Effector memory CD4-positive, alpha-beta T cell (primary cell): ENCODE measurements at places on chromosomes 1 and 21.

DNA sequence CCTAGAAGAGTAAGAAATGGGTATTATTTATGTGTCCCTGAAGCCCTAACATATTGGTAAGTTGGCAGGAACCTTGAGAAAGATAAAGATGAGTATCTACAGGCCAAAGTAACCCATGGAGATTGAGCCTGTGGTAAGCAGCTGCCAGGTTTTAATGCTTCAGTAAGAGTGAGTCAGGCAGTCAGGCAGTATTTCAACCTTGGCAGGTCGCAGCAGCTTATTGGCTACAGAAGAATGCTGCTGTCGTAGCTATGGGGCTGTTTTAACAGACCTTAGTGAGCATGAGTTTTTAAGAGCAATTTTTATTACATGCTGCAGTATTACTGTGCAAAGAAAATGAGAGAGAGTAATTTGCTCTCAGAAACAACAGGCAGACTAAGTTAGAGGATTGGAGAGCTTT, 10.3 kb upstream of the SLC30A10 start:
- no peak for DNase-seq

DNA sequence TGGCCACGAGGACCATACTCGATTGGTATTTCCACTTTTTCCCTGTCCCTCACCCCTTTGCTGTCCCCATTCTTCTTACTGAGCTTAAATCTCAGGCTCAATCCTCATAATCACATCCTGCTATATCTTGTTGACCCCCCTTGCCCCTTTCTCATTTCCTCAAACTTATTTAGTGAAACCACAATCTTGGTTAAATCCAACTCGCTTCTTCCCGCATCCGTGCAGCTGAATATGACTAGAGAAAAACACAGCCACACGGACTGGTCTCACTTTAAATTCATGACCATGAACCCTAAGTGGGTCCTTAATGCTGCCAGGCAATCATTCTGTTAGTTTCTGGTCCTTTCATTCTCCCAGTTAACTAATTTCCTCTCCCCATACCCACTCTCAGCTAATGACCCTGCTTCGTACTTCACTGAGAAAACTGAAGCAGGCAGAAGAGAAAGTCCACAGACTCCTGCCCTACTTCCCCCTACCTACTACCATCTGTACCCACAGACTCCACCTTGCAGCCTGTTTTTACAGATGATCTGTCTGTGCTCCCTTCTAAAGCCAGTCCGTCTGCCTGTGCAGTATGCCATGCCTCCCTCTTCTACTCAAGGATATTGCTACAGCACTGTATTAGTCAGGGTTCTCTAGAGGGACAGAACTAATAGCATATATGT, 96.8 kb upstream of the LMO4 start:
- no peak for DNase-seq

DNA sequence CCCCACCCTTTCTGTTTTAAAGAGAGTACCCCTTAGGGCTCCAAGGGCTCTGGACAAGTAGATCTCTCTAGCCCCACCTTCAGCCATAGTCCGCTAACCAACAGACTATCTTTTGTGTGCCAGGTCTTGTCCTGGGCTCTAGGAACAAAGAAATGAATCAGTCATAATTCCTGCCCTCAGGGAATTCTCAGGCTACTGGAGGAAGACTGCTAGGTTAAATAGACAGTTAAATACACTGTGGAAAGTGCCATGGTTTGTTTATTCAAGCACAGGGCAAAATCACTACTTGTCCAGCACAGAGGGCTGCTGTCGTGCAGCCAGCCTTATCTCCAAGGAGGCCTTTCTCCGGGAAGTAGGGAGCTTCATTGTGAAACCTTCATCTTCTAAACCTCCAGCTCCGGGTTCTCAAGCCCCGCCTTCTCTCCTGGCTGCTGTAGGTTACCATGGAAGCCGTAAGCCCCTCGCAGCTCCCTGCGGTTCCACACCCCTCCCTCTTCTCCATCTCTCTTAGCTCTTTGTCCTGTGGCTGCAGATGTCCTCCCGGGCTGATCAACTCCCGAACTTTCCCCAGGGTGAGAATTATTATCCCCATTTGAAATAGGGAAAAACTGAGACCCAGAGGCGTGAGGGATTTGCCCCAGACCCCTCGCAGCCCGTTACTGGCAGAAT, 29.8 kb downstream of the SHISAL2A start:
- DNase-seq, result no peak

GRCh38 chr1:202160377-202160940, at the start of gene PTPN7:
Gene PTPN7 (minus strand): TSS chr1:202160602. CDS start chr1:202159402, 1,200 bp downstream.
- DNase-seq, result peak; percentile 59

GRCh38 chr1:5757187-5757805, 234.9 kb downstream of the NPHP4 start:
- no peak for DNase-seq

- DNase-seq, result no peak
Measured at GRCh38 chr1:78045926-78046778, at the start of gene GIPC2. Gene GIPC2 (plus strand): TSS chr1:78045966. CDS start chr1:78046095, 129 bp downstream.

DNA sequence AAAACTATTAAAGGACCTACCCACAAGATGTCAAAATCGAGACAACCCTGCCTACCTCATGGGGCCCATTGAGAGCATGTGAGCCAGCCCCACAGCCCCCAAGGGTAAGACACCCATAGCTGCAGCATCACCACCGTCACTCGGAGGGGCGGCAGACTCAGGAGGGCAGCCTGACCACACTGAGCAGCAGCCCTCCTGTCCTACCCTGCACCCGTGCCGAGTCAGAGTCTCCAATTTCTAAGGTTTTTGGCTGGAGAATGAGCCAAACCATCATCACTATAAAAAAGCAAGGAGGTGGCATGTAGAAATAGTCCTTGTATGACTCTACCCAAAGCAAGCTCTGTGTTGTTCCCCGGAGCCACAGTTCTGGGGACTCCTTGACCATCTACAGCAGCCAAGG, 94.7 kb downstream of the SSBP3 start:
- DNase-seq, result no peak

DNA sequence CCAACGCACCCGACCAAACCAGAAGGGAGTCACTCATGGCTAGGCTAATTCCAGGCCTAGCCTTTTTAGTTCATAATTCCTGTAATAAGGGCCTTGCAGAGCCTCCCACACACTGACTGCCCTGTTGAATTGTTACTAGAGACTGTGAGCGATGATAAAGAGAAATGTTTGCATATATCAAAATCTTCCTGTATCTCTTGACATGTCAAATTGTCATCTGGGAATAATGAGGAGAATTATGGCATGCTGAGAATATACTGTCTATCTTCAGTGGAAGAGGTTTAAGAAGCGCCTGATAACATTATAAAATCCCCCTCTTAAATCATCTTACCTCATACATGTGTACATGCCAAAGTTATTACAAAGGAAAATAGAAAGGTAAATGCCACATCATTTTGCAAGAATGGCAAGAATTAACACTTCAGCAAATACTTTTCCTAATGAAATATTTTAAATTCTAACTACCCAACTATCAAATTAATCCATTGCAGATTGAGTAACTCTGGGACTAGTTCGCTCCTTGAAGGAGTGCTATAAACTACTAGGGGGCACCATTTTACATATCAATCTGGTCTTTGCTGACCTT, 144.1 kb downstream of the CENPF start:
- no peak for DNase-seq

DNA sequence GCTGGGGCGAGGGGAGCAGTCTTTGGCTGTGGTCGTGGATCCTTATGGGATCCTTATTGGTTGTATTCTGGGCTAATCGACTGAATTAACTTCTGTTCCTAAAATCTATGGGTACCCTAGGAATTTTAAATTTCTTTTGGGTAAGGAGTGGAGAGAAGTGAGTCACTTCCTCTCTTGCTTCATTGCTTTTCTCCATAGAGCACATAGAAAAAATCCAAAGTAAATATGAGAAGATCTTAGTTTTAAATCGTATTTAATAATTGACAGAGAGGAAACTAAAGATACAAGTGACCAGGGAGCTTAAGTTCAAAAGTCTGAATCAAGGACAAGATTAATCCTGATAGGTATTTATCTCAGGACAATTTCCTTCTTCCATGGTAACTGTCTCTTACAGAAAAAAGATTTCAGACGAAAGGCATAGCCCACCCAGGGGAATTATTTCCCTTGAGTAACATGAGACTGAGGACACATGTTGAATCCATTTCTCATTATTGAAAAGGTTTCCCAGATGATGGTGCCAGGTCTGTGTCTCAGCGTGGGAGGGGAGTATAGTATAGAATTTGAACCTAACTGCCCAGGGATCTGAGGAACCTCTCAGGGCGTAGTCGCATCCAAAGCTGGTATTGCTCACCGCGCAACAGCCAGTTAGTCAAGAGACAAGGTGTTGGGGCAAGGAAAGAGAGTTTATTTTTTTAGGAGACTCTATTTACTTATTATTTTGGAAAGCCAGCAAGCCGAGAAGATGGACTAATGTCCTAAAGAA, 28.7 kb upstream of the FASLG start:
- no peak for DNase-seq

- DNase-seq, result no peak
Measured at GRCh38 chr1:187759825-187760333, 931.1 kb downstream of the PLA2G4A start.

DNA sequence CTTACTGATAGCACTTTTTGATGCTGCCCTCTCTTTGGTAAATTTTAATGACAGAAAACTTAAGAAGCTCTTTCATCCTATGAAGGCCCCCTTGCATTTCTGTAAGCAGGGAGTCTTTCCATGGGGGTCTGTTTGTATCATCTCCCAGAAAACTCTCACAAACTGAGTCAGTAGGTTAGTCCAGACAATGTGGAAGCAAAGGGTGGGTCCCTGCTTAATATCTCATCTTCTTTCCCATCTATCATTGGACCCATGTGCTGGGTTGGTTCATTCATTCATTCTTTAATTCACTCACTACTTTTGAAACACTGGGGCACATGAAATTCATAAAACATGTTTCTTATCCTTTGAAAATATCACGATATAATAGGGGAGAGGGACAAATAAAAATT, 164.3 kb downstream of the NTMT2 start:
- no peak for DNase-seq

DNA sequence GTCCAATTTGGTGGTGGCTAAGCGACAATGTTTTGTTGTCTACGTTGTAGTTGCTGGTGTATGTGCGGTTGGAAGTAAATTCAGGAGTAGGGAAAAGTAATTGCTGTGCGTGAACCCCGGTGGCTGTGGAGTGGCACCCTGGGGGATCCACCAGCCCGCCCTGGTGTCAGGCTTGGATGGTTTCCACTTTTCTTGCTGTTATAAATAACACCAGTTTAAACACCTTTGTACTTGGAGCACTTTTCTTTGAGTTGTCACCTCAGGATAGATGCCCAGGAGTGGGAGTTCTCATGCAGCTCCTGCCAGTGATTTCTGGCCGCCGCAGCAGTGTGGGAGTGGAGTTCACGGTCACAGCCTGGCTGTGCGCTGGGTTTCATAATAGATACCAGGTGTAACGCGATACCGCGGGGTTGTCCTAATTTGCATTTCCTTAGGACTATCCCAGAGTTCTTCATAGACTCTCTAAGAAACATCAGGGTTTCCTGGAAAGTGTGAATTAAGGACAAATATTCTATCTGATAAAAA, 12.8 kb upstream of the TMEM200B start:
- DNase-seq, result no peak

DNA sequence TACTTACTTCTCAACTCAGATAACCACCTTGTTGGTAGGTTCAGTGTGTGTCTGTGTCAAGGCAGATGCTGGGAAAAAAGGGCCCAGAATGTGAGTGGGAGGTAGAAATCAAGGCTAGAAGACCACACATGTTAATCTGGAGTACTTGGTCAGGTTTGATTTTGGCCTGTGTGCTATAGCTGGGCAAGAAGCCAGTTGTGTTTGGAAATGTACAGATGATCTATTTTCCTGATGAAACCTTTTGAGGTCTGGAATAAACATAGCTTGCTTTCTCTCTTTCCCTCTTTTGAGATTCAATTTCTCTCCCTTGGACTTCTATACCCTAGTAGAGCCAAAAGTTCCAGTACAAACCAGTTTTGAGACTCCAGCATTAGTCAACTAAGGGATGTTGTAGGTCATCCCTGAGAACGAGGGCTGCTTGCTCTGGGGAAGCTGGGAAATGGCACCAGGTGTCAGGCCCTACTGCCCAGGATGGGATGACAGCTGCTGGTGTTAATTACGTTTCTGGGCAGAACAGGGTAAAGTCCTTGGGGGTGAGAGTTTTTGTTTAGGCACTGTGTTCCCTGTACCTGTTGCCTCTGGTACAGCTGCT, 15.8 kb downstream of the MAPKAPK2 start:
- no peak for DNase-seq

GRCh38 chr1:63555480-63555879, 32.2 kb downstream of the EFCAB7 start:
- DNase-seq, result no peak

- DNase-seq, result no peak
Measured at GRCh38 chr1:205920861-205921569, 22.2 kb downstream of the SLC26A9 start.

DNA sequence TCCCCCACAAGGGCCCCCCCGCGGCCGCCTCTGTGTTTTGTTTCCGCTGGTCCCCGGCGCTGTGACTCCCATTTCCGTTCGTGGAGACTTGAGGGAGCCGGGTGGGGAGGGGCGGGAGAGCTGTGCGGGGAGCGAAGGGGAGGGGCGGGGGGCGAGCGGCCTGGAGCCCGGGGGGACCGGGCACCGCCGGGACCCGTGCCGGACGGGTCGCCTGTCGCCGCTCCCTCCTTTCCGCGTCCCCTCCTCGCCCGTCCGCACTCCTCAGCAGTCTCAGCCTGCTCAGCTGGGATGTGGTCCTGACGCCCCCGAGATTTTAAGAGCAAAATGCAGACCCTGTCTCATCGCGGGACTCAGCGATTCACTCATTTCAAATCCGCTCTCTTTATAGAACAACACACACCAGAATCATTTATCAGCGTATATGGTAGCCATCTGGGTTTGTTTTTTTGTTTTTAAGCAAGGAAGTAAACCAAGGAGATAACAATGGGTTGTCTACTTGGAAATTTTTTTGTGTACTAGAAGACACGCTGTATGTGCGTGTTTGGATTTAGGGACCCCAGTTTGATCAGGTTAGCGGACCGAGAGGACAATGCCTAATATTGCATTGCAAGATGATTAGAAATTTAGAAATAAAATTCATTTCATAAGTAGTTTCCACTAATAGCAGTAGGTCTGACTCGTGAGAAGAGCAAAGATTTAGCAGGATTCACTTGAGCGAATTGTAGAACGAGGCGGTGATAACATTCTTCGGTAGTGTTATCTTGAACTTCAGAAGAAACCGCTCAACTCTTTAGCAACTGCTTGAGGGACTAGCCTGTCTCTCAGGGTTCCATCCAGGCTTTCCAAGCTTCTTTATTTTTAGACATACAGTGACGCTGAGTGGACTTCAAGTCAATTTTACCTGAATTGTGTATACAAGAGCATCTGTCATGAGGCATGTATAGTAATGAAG, 1.1 kb downstream of the GABPA start:
- no peak for DNase-seq

- no peak for DNase-seq
Measured at GRCh38 chr1:3547055-3548005, 64.0 kb downstream of the MEGF6 start.

GRCh38 chr21:14687268-14687625, 141.1 kb upstream of the SAMSN1 start:
- no peak for DNase-seq

- DNase-seq, result no peak
Measured at GRCh38 chr1:14910984-14911721, 242.4 kb upstream of the TMEM51 start.
